ENCODE measurements at places on chromosomes 13 and 19. TPM values are rescaled to one million over a fixed set of nuclear protein-coding genes. Genes with fewer than 3 reads are reported as not detected.

The ZNF548 gene
- total RNA-seq, result 23.9 TPM

The LIPE gene
- 0.51 TPM for total RNA-seq

The CIRBP gene
- total RNA-seq, result 110 TPM

The SHISA7 gene
- total RNA-seq, result not detected

The SIGLECL1 gene
- total RNA-seq, result not detected

The CABP5 gene
- not detected for total RNA-seq

The PRR36 gene
- total RNA-seq, result under 0.01 TPM

The ZNF223 gene
- total RNA-seq, result 4.6 TPM

The CADM4 gene
- 2.1 TPM for total RNA-seq

The LYPD3 gene
- 0.50 TPM for total RNA-seq

The FSD1 gene
- total RNA-seq, result 8.7 TPM

The PSG3 gene
- not detected for total RNA-seq

The ZSCAN4 gene
- total RNA-seq, result not detected

The KANK2 gene
- 435 TPM for total RNA-seq

The MCF2L gene
- total RNA-seq, result 1.0 TPM

The SPC24 gene
- total RNA-seq, result 3.9 TPM

The TNFSF13B gene
- total RNA-seq, result 5.4 TPM

The KLF1 gene
- under 0.01 TPM for total RNA-seq

The S1PR5 gene
- total RNA-seq, result under 0.01 TPM

The MEIS3 gene
- total RNA-seq, result 57.8 TPM

The XAB2 gene
- total RNA-seq, result 19.0 TPM

The MAST1 gene
- 1.3 TPM for total RNA-seq

The BRME1 gene
- total RNA-seq, result 0.83 TPM

The SERTAD1 gene
- 19.2 TPM for total RNA-seq

The MUC16 gene
- total RNA-seq, result not detected

The MYO16 gene
- total RNA-seq, result under 0.01 TPM

The DENND1C gene
- not detected for total RNA-seq

The SPIB gene
- not detected for total RNA-seq

The ZNF765 gene
- 13.1 TPM for total RNA-seq

The CPT1C gene
- total RNA-seq, result 31.2 TPM

The RNF225 gene
- total RNA-seq, result under 0.01 TPM

The MYBPC2 gene
- 0.26 TPM for total RNA-seq

The KMT2B gene
- 3.9 TPM for total RNA-seq

The ALKBH7 gene
- 28.9 TPM for total RNA-seq

The PALM gene
- 22.1 TPM for total RNA-seq

The NMRK2 gene
- total RNA-seq, result not detected

The PEAK3 gene
- not detected for total RNA-seq

The IGFL1 gene
- total RNA-seq, result not detected

The VSTM1 gene
- total RNA-seq, result not detected

The KCNRG gene
- total RNA-seq, result 7.7 TPM

The ARHGAP45 gene
- total RNA-seq, result 0.77 TPM

The PGLYRP1 gene
- total RNA-seq, result not detected

The IGSF23 gene
- 0.33 TPM for total RNA-seq

The CLIP3 gene
- total RNA-seq, result 19.8 TPM

The LPAR6 gene
- 7.6 TPM for total RNA-seq

The CGB1 gene
- not detected for total RNA-seq

The IL12RB1 gene
- total RNA-seq, result under 0.01 TPM

The NECTIN2 gene
- total RNA-seq, result 70.7 TPM

The PSG2 gene
- not detected for total RNA-seq

The SOX1 gene
- total RNA-seq, result not detected

The CD33 gene
- total RNA-seq, result not detected

The LRRC8E gene
- 2.6 TPM for total RNA-seq

The SOHLH2 gene
- total RNA-seq, result 0.77 TPM

The CLEC17A gene
- total RNA-seq, result not detected
